Cerebellum (tissue), 4 donors: ENCODE measurements at places on chromosomes 11 and 22. TPM values are rescaled to one million over a fixed set of nuclear protein-coding genes. Genes with fewer than 3 reads are reported as not detected.

LRP5 gene
- 15.7 TPM for total RNA-seq

KDM4F gene
- total RNA-seq: not detected

C22orf42 gene
- total RNA-seq: 1.6 TPM

TEF gene
- total RNA-seq: 6.3 TPM

FKBP2 gene
- 11.7 TPM for total RNA-seq

ZDHHC5 gene
- total RNA-seq: 23.0 TPM

UBASH3B gene
- 57.3 TPM for total RNA-seq

CSF2RB gene
- total RNA-seq: 1.00 TPM

POU2AF2 gene
- not detected for total RNA-seq

KCNK7 gene
- 0.27 TPM for total RNA-seq

DENND5A gene
- 169 TPM for total RNA-seq

RAG2 gene
- not detected for total RNA-seq

TMPRSS6 gene
- not detected for total RNA-seq

TMEM191B gene
- 7.0 TPM for total RNA-seq

NOX4 gene
- total RNA-seq: 5.3 TPM

HYOU1 gene
- 39.9 TPM for total RNA-seq
